Esophagus (tissue), 2 donors: ENCODE measurements at places on chromosomes 5 and 9. TPM values are rescaled to one million over a fixed set of nuclear protein-coding genes. Genes with fewer than 3 reads are reported as not detected.

Gene PRDM9
- polyA plus RNA-seq = not detected

Gene ZMAT2
- 61.6 TPM for polyA plus RNA-seq

Gene KCNIP1
- not detected for polyA plus RNA-seq

Gene FGD3
- 2.1 TPM for polyA plus RNA-seq

Gene ABO
- 15.6 TPM for polyA plus RNA-seq

Gene ENC1
- polyA plus RNA-seq = 2.0 TPM
